Spinal cord (tissue), 10 donors: ENCODE measurements at places on chromosomes 6 and 20.

GRCh38 chr20:8700756-8701155 lies 368.1 kb upstream of the PLCB4 start:
- DNase-seq = no peak

- no peak for DNase-seq
These were observed 193.4 kb upstream of the PRDM1 start for GRCh38 chr6:105892577-105893262.

DNA sequence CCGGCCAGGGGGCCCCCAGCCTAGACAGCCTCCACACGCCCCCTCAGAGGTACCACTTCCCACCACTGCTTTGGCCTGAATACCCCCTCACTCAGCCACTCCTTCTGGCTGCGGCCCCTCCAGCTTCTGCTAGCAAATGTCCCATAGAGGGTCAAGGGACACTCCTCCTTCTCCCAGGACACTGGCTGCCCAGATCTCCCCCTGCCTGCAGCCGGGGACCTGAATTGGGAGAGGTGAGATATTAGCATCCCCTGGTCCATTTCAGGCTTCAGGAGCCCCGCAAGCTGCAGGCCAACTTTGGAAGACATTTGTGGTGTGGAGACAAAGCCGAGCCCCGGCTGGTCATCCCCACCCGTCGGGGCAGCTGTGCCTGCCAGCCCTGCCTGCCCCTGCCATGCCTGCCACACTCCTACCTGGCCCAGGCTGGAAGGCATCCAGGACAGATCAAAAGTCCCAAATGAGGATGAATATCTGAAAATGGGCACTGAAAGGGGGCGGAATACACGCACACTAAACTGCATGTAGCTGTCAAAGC lies 32.5 kb upstream of the FOXC1 start:
- DNase-seq = no peak

DNA sequence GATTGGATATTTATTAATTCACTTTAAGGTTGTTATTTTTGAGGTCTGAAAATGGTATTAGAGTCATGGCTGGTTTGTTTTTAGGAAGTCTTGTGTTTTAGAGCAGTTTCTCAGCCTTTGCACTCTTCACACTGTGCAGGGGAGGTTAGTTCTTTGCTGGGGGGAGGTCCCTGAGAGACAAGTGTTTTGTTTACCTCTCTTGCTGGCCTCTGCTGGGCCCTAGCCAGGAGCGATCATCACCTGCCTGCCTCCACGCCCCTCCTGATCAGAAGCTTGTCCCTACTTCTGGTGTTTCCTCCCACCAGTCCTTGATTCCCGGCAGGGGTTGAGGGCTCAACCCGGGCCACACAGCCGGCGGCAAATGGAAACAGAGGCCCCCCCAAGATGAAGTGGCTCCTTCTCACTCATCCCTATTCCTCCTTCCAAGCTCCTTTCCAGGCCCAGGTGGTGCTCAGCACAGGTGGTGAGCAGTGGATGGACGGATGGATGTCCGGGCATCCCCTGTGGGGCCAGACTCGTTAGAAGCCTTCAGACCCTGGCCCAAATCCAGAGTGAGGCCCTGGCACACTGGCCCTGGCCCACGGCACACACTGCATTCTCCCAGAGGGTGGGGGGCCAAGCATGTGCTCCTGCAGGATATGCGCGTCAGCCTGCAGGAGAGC lies 51.3 kb downstream of the GRM4 start:
- no peak for DNase-seq

DNA sequence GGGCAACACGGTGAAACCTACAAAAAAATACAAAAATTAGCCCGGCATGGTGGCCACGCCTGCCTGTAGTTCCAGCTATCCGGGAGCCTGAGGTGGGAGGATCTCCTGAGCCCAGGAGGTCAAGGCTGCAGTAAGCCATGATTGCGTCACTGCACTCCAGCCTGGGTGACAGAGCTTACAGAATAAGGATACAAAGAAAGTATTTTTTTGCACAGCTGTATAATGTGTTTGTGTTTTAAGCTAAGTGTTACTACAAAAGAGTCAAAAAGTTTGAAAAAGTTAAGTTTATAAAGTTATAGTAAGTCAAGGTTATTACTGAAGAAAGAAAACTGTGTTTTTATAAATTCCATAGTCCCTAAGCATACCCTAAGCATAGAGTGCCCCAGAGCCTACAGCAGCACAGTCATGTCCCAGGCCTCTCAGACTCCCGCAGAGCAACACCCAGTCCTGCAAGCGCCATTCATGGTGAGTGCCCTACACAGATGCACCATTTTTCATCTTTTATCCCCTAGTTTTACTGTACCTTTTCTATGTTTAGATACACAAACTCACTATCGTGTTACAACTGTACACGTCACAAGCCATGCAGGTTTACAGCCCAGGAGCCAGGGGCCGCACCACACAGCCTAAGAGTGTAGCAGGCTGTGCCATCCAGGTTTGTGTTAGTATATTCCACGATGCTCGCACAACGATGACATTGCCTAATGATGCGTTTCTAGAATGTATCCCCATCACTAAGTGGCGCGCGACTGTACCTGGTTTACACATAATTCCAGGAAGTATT lies 22.4 kb downstream of the TAF4 start:
- no peak for DNase-seq

DNA sequence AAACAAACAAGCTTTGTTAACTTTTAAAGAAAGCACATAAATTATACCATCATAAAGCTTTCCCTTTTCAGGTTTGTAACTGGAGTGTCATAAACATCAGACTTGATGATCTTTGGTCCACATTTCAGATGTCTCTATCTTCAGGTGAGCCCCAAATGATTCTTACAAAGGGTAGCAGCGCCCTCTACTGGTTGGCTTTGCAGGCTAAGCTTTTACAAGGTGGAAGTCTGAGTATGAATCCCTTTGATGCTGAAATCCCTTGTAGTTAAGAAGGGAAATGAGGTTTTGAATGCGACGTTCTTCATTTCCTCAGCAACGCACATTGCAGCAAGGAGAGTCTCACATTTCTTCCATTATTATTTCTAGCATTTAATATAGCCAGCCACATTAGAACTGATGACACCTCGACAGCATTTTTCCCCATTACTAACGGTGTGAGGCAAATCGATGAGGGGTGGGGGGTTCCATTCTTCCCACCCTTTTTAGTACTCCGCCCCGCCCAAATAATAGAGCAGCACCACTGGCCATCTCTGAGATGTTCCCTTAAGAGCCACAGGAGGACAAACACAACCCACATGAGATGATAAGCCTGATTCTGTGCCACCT lies 126.3 kb upstream of the NT5E start:
- DNase-seq = peak; percentile 93

GRCh38 chr20:31713312-31714273 lies 9.1 kb downstream of the BCL2L1 start:
- no peak for DNase-seq

GRCh38 chr6:158646023-158646910 lies 1.7 kb upstream of the DYNLT1 start:
- DNase-seq = no peak

DNA sequence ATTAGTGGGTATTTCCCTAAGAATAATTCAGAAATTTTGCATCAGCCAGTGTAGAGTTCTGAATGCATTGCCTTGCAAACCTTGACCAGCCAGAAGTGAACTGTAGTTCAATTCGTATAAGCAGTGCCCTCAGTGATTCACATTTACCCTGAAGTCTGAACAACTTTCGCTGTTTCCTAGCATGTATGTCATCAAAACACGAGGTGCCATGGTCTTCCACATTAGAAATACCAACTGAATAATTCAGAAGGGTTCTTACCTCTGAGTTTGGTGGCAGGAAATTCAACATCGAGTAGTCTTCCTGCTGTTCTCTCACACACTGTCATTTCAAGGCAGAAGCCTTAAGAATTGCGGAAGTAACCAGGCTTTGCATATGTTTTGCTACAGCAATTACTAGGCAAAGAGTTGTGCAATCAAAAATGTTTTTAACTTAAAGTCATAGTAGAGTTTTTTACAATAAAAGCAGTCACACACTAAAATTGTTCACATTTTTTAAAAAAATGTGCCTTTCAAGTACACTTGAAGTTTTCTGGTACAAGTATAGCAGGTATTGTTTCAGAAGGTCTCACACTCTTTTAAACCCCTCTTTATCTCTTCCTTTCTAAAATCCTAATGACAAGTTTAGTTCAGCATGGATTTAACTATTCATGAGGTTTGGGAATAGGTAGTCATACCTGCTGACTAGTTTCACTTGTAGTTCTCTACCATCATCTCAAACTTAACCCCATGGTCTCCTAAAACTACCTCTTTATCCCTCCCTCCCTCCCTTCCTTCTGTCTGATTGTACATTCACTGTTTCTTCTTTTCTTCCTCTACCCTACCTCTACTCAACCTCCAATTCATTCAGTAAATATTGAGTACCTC lies 118.3 kb downstream of the STXBP5 start:
- no peak for DNase-seq

GRCh38 chr6:170225852-170226417 lies 64.9 kb downstream of the DLL1 start:
- no peak for DNase-seq

DNA sequence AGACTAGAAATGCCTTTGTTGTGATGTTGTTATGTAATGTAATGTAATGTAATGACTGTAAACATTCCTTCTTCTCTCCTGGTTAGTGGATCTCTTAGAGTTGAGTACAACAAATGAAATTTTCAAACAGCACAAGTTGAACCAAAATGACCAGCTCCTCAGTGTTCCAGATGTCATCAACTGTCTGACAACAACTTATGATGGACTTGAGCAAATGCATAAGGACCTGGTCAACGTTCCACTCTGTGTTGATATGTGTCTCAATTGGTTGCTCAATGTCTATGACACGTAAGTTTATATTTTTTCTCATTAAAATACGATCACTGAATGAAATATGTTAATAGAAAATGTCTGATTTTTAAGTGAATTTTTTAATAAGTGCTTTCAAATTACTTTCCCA lies 496.7 kb downstream of the UTRN start:
- DNase-seq = no peak

GRCh38 chr6:128064540-128064895 lies 163.7 kb upstream of the THEMIS start:
- DNase-seq = no peak

DNA sequence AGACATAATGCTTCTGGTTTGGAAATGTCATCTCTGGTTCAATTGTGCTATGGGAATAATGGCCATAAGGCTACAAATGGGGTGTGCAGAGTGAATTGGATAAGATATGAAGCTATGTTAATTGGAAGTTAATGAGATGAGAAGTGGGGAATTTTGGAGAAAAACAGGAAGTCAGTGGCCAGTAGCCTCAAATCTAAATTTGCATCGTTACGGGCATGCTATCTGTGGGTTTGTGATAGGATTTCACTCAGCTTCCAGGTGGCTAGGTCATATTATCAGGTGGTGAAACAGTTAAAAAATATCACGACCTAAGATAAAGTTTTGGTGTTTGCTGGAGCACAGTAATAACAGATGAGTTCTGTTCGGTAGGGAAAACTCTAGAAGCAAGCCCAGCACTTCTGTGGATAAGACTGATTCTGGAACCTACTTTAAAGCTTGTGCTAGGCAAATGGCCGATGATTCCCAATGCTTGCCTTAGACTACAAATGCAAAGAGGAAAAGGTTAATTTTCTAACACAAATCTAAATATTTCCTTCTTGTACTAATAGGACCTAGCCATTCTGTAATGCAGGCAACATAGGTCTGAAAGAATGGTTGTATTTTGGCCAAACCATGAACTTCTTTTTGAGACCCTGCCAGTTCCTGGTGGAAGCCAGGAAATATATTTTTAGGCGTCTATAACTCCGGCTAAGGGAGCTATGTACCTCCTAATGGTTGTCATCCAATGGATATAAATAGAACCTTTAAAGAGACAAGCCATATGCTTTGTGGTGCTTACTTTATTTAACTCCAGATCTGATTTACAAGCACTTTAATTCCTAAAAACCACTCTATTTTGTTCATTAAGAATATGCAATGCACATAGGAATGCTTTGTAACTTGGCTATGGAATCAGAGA lies 111.0 kb downstream of the PLCB1 start:
- no peak for DNase-seq

GRCh38 chr6:119986934-119987549 lies 637.5 kb upstream of the MAN1A1 start:
- no peak for DNase-seq

DNA sequence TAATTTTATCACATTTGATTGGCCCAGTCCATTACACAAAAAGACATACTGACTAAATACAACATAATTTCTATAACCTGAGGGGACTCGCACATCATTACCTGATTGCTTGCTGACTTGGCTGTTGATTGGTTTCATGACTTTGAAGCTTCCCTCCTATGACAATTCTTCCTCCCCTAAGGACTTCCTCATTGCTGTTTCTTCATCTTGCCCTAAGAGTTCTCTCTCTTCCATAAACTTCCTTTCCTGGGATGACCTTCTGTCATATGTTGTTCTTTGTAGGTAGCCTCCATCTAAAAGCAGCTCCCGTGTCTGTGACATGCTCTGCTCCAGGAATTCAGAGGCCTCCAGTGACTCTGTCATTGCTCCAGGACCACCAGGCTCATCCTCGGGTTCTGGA lies 22.6 kb downstream of the RSPH3 start:
- DNase-seq = no peak

DNA sequence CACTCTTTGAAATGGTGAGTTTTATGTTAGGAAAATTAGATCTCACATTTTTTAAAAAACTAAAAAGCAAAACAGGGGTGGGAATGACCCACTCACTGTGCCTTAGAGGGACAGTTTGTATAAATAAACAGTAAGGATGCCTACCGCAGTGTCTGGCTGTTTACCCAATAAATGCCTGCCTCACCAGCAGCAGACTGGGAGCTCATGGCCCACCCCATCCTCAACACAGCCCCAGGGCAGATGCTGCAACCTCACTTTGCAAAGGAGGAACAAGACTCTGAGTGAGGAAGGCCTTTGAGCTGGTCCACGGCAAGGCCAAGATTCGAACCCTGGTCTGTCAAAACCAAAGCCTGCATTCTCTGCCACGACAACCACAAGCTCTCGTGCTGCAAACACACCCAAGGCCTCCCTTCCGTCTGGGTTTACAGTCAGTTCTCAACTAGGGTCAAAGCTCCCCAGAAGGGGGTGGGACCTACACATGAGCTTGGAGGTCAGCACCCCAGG lies 77.8 kb downstream of the BMP7 start:
- DNase-seq = no peak

- DNase-seq = no peak
These were observed 21.3 kb downstream of the TNXB start for GRCh38 chr6:32087574-32088486.

DNA sequence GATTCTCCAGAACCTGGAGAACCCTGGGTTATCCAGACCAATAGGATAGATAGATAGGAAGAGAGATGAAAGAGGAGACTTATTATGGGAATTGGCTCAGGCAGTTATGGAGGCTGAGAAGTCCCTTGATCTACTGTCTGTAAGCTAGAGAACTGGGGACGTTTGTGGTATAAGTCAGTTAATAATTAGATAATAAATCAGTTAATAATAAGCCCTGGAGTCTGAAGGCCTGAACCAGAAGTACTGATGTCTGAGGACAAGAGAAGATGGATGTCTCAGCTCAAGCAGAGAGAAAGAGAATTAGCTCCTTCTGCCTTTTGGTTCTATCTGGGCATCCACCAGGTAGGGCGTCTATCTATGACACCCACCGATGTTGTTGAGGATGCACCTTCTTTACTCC lies 72.9 kb upstream of the SLC22A23 start:
- DNase-seq = no peak
